ENCODE measurements at places on chromosomes 2 and 18.

DNA sequence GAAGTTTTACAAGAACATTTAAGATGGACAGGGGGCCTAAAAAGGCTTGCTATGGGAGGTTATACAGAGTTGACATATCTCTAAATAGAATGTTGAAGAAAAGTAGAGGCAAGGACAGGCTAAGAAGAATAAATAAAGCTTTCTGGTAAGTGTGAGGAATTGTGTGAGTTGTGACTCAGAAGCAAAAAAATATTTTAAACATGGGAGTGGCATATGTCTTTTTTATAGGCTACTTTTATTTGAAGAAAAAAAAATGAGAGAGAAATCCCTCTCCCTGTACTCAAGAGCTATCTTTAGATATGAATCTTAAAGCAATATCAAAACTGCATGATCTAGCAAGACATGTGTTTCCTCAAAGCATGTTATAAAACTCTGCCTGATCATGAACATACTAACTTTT is 41.1 kb downstream of the RAB3GAP1 start:
- H3K36me3 ChIP-seq, result no peaks in the 10 kb centered on the region
- no peaks in the 10 kb centered on the region for H3K27me3 ChIP-seq
- H3K4me1 ChIP-seq, result no peaks in the 10 kb centered on the region
- no peak for DNase-seq
- no peak overlapping the region for H3K27ac ChIP-seq

DNA sequence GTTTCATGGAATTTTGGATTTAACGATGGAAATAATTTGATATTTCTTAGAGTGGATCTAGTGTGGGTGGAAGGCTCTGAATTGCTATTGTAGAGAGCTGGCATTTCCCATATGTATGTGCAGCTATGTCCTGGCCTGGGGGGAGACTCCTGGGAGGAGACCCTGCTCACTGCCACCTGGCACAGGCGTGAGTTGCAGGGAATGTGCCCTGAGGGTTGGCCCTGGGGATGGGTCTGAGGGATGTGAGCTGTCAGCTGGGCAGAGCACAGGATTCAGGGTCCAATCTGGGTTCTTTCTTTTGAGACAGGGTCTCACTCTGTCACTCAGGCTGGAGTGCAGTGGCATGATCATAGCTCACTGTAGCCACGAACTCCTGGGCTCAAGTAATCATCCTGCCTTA is 120.2 kb downstream of the CLIP4 start:
- no peaks in the 10 kb centered on the region for H3K4me1 ChIP-seq
- H3K27ac ChIP-seq, result no peak overlapping the region
- no peaks in the 10 kb centered on the region for H3K27me3 ChIP-seq
- no peaks in the 10 kb centered on the region for H3K36me3 ChIP-seq
- no peak for DNase-seq

GRCh38 chr2:238370823-238371372 is 50.6 kb downstream of the TRAF3IP1 start:
- H3K27ac ChIP-seq, result no peak overlapping the region
- no peak for DNase-seq
- no peaks in the 10 kb centered on the region for H3K27me3 ChIP-seq
- no peak overlapping the region for H3K4me3 ChIP-seq
- no peaks in the 10 kb centered on the region for H3K36me3 ChIP-seq

- no peaks in the 10 kb centered on the region for H3K36me3 ChIP-seq
- no peak overlapping the region for H3K27ac ChIP-seq
- no peak overlapping the region for H3K4me3 ChIP-seq
- DNase-seq, result no peak
Observed at GRCh38 chr2:88959480-88960204, 268.2 kb downstream of the RPIA start.

- H3K36me3 ChIP-seq, result no peaks in the 10 kb centered on the region
- H3K27ac ChIP-seq, result no peak overlapping the region
- DNase-seq, result no peak
- H3K4me3 ChIP-seq, result no peak overlapping the region
- H3K27me3 ChIP-seq, result no peaks in the 10 kb centered on the region
Observed at GRCh38 chr2:120503793-120504571, 158.0 kb downstream of the INHBB start.

GRCh38 chr2:211487733-211488132 is 931.3 kb downstream of the CPS1 start:
- no peaks in the 10 kb centered on the region for H3K36me3 ChIP-seq
- no peaks in the 10 kb centered on the region for H3K27me3 ChIP-seq
- no peak for DNase-seq
- H3K4me3 ChIP-seq, result no peak overlapping the region
- no peak overlapping the region for H3K27ac ChIP-seq

GRCh38 chr18:9364242-9364641 is 29.7 kb downstream of the TWSG1 start:
- no peaks in the 10 kb centered on the region for H3K4me1 ChIP-seq
- DNase-seq, result no peak
- no peaks in the 10 kb centered on the region for H3K36me3 ChIP-seq
- H3K27ac ChIP-seq, result no peak overlapping the region
- H3K27me3 ChIP-seq, result no peaks in the 10 kb centered on the region

DNA sequence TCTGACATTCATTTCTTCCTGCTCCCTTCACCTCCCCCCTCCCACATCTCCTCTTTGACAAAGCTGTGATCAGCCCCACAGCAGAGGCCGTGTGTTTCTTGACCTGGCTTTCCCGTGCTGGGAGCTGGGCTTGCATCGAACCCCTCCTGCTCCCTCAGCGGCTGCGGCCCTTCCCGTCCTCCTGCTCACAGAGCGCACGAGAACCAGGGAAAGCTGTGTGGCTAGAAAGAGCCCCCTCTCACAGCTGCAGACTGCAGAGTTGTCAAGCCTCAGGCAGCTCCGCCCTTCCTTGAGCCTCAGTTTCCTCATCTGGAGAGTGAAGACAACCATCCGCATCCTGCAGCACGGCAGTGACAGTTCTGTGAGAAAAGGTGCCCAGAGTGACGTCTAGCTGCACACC is 65.7 kb upstream of the GLI2 start:
- no peak overlapping the region for H3K27ac ChIP-seq
- H3K36me3 ChIP-seq, result no peaks in the 10 kb centered on the region
- no peaks in the 10 kb centered on the region for H3K4me1 ChIP-seq
- H3K4me3 ChIP-seq, result no peak overlapping the region
